AG04450 (cell line): ENCODE measurements at places on chromosomes 3 and 15. TPM values are rescaled to one million over a fixed set of nuclear protein-coding genes. Genes with fewer than 3 reads are reported as not detected.

ATP13A5 gene
- polyA plus RNA-seq: not detected in 2 replicates

DNA sequence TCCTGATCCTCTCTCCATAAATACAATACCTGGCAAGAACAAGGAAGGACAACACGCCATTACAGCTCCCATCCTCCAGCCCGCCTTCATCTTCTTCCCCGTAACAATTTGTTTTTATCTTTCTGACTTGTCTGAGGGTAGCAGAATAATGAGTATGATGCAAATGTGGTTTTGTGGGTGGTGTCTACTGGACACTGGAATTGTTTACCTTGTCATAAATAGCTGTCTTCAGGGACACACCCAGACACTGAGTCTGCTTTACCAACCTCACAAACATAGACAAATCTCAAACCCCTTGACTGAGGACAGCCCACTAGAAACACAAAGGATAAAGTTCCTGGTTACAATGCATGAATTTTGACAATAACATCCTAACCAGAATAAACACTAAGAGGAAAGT, 13.4 kb downstream of the WDR72 start:
- no peak for DNase-seq

DNA sequence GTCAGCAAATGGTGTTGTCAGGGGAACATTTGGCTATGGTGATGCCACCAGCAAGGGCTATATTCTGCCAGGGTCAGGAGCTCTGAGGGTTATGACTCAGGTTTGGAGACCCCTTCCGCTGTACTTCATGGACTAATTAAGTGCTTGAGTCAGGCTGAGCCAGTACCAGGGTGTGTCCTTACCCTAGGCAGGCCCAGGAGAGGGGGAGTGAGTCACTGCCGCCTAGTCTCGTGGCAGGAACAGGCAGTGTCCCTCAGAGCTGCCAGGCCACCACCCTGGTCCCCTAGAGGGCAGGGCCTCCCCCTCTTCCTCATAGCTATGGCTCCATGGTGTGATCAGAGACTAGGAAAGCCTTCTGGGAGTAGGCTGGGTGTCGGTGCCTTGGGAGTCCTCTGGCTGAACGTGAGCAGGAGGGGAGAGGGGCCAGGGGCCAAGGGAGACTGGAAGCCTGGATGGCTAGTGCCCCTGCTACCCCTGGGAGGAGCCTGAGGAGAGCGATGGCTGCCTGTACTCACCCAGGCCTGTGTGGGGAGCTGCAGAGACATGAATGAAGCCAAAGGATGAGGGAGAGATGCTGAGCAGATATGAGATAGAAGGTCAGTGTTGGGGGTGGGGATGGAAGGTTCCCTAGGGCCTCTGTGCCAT, 10.6 kb downstream of the MAPKAPK3 start:
- no peak for DNase-seq

DNA sequence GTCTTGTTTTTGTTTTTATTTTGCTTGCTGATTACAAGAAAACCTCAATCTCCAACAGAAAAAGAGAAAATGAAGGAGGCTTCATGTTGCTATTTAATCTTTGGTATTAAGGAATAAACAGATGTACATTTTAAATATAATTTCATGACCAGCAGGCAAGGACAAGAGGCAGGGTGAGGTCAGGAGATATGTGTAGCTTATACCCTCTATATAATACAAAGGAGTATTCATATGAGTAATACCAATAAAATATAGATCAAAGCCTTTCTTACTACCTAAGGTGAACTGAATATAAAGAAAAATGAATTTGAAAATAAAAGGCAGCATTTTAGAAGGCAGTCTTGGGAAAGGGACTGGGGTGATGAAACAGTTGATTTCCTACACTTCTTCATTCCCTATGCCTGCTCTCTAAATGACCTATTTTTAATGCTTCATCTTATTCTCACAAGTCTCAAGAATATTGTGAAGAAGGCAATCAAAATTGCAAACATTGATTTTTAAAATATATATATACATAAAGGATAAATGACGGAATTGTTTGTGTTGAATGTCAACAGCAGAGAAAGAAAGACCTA, 8.6 kb upstream of the CBLB start:
- no peak for DNase-seq

DNA sequence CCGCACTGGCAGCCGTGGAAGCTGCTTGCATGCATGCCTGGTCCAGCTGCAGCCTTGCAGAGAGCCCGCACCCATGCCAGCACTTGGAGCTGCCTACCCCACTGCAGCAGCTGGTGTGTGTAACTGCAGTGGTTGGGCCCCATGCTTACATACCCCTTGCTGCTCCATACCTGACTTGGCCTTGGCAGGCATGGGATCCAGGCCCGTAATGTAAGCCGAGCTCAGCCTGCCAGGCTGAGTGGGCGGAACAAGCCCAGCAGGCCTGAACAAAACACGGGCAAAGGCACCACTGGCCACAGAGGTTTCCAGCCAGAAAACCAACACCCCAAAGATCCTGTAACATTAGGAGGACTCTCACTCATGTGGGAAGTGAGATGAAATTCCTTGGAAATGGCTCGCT, 48.3 kb downstream of the SLC6A20 start:
- no peak for DNase-seq

- DNase-seq: peak; percentile 13
Measured at GRCh38 chr3:193040836-193041672, 123.4 kb upstream of the MB21D2 start.

- DNase-seq: no peak
Measured at GRCh38 chr3:16063603-16064002, 110.9 kb upstream of the GALNT15 start.

DNA sequence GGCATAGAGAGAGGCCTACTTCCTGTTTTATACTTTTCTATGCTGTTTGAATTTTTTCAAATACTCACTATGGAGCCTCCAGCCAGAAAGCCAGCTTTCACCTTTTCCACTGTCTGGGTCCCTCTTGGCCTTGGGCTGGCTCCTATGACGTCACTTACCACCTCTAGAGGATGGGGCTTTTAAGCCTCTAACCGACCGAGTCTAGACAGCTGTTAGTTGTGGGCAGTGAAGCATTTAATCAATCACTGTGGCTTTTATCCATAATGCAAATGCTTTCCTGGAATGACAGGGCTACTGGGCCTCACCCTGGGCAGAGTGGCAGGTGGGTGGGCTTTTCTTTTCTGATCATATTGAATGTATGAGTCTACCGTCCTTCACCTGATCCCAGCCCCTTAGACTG, 61.9 kb downstream of the LRRK1 start:
- no peak for DNase-seq

GRCh38 chr15:83118291-83118827, 10.9 kb downstream of the TM6SF1 start:
- DNase-seq: no peak

DNA sequence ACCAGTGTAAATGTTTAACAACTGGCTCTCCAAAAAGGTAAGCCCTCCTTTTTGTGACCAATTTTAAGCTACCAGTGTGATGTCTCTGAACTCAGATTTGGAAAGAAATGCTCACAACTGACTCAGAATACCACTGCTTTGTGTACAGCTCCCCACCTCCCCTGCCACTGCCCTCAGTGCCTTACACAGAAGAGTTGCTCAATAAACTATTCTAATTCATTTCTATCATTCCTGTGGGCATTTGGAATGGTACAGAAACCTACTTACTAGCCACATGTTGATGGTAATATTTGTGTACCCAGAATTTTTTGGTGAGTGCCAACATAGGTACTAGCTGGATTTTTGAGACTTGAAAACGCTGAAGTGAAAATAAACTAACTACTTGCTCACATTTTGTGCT, 16.0 kb downstream of the LRRN1 start:
- no peak for DNase-seq

GRCh38 chr15:70754862-70755261, 8.5 kb downstream of the UACA start:
- DNase-seq: no peak

DNA sequence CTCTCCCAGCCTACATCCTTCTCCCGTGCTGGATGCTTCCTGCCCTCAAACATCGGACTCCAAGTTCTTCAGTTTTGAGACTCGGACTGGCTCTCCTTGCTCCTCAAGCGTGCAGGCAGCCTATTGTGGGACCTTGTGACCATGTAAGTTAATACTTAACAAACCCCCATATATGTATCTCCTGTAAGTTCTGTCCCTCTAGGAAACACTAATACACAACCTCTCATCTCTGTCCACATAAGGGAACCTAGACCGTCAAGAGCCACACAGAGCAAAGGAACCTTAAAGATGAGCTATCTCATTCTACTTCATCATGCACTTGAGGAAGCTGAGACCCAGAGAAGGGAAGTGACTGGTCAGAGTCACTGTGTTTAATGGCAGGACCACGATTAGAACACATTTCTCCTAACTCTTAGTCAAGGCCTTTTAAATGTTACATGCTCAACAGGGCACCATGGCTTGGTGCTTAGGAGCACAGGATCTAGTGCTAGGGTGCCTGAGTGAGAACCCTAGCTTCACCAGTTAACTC, 50.3 kb downstream of the NPTN start:
- DNase-seq: no peak

- no peak for DNase-seq
Measured at GRCh38 chr3:143653493-143653892, 194.8 kb downstream of the SLC9A9 start.

- DNase-seq: no peak
Measured at GRCh38 chr3:22399566-22399965, 648.6 kb upstream of the ZNF385D start.

DNA sequence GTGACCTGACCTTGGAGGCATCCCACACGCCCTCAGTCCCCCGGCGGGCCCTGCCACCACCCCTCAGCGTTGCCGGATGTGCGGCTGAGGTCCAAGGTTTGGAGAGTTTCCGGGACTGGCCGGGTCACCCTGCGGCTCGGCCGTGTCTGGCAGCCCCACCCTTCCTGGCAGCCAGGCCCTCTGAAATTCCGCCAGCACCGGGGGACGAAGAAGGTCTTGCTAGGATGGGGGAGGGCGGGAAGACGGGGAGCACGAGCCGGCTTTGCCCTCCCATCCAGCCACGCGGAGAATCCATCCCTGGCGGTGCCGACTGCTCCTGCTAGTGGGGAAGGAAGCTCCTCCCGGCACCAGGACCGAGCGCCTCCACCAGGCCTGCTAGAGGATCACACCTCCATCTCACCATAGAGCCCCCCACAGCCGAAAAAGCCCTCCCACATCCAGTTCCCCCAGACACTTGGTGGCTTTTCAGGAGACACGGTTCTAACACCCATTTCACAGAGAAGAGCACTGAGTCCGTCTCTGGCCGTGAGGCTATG, 81.5 kb downstream of the CPN2 start:
- DNase-seq: no peak

GRCh38 chr3:34155108-34155507, 356.7 kb downstream of the PDCD6IP start:
- no peak for DNase-seq
